ENCODE measurements at places on chromosomes 1 and 21.

DNA sequence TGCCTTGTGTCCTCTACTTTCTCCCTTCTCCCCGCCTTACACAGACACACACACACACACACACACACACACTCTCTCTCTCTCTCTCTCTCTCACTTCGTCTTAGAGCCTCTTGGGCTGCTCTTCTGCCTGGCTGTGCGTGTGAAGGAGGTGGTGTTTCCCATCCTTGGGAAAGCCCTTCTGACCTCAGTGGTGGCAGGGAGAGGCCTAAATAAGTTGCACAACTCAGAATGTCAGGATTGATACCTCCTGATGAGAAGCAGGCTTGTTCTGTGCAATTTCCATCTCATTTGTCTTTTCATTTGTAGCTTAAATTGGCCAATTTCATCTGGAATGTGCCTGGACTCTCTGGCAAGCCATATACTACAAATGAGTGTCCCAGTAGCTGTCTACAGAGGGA is 25.0 kb downstream of the LRRN2 start:
- no peak for DNase-seq

DNA sequence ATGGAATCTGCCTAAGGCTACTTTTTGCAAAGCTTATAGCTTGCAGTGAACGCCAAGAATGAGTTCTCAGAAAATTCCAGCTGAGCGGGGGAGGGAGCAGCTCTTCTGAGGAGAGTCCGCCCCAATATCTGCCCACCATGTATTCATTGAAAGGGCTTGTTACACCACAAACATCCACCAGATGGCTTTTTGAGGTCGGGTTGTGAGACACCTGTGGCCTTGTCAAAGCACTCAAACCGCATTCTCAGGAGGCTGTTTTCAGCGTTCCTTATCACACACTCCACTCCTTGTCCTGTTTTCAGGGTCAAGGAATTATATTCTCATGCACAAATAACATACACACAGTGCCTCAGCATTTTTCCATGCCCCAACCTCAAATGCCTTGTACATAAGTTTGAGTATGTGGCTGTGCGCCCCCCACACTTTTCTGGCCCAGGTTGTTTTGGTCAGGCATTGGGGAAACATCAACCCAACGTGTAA is 3.9 kb upstream of the C4BPB start:
- DNase-seq: peak; percentile 66

DNA sequence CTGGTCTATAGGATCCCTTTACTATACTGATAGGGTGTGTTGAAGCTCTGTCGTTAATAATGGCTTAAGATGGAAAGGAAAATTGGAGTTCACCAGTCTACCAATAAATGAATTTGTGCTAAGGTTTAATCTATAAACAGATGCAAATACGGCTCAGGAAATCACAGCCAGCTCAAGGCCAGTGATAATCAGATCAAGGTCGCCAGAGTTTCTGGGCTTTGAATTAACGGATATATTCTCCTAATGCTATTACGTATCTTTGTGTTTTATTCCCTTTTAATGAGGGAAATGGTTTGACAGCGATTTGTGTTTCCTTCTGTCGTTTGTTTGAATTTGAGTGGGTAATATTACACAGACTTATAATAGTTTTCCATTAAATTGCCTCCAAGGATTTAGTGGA is 279.6 kb downstream of the BACH1 start:
- no peak for DNase-seq

DNA sequence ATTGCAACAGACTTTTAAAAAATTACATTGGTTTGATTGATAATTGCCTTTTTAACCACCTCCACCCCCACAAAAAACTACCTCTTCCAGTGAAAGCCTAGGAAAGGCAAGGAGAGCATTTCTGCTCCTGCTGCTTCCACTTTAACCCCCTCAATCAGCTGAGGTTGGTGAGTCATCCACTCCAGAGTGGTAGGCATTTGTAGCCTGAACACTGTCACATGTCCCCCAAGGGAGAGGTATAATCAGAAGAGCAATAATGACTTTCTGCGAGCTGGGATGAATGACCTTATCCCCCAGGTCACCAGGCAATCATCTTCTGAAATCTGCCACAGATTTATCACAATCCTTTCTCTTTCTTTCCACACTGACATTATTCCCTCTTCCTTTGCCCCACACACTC is 126.6 kb upstream of the CAMK1G start:
- no peak for DNase-seq

- DNase-seq: no peak
These were observed 24.2 kb downstream of the SNRNP40 start for GRCh38 chr1:31272369-31272768.

DNA sequence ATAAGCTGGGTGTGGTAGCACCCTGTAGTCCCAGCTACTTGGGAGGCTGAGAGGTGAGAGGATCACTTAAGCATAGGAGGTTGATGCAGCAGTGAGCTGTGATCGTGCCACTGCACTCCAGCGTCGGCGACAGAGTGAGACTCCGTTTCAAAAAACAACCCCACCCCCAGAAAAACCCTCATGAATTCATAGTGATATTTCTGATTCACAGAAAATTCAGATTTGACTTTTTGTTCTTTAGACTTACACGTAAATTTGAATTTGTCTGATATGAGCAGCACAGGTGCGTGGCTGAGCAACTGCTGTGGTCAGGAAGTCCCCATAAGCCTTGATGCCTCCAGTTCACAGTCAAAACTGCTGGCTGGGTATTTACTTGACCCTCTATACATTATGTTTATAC is 10.0 kb upstream of the MORC3 start:
- DNase-seq: peak; percentile 77

DNA sequence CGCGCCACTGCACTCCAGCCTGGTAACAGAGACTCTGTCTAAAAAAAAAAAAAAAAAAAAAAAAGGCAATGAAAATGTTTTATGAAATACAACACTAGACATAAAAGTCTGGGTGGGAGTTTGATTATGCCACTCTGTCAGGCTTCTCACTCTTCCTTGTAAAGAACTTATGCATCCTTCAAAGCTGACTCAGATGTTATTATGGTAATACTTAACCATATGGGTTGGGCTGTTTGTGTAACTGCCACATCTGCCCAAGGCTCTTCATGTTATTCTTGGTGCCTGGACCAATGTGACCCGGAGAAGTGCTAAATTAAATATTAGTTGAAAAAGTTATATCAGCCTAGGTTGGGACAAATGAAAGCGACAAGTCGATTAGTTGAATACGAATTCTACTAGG is 23.8 kb downstream of the FAM89A start:
- DNase-seq: no peak

DNA sequence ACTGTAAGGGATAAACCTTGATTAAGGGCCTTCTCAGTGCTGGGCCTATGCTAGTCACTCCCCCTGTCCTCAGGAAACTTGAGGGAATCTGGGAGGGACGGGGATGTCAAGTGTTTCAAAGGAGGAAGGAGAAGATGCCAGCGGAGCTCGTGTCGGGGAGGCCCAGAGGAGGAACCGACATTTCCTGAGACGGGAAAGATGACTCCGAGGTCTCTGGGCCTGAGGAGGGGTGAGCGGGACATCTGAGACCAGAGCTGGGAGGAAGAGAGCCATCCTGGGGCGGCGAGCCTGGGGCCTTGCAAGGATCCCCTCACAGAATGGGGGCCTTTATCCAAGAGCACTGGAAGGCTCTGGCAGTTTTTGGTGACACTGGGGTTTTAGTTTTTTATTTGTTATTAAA is 10.4 kb downstream of the SLC66A1 start:
- DNase-seq: no peak

DNA sequence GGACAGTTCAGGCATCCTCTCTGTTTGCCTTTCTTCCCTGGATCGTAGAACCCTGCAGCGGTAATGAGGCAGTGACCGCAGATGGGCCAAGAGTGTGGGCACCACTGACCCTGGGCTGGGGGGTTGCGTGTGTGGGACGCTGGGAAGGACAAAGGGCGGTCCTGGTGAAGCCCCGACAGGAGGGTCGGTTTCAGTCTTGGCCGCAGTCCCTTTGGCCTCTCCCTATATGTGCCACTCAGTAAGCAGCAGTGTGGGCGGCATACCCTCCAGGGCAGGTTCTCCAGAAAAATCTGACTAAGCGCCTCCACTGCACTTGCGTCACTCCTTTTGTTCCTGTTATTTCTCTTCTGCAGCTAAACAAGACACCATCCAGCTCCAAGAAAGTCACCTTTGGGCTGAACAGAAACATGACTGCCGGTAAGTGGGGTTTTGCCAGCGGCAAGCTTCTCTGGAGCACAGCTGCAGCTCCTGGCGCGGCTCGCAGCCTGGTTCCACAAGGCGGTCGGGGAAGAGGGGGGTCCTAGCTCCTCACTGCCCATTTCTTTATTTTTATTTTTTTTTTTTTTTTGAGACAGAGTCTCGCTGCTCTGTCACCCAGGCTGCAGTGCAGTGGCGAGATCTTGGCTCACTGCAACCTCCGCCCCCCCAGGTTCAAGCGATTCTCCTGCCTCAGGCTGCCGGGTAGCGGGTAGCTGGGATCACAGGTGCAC is 27.7 kb upstream of the PDXK start:
- DNase-seq: no peak

GRCh38 chr1:119279456-119280381 is 88.9 kb upstream of the HAO2 start:
- no peak for DNase-seq

- DNase-seq: no peak
These were observed 21.9 kb upstream of the TRIM67 start for GRCh38 chr1:231139659-231140654.

GRCh38 chr1:81597720-81598426 is 202.9 kb upstream of the ADGRL2 start:
- no peak for DNase-seq

DNA sequence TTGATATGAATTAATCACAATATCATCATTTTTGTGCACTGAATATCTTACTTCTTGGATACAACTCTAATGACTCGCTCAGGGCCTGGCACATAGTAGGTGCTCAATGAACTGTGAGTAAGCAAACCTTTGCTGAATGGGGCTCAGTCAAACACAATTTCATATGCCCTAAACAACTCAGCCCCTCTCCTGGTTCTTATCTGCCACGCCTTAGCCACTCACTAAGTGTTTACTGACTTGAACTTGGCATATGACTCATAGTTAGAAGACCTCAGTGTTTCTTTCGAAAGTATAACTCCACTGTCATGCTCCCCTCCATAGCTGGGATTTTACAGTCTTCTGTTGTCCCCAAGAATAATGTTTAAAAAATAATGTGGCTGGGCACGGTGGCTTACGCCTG is 4.8 kb upstream of the IFNLR1 start:
- DNase-seq: peak; percentile 88

- no peak for DNase-seq
These were observed 44.7 kb downstream of the ETS2 start for GRCh38 chr21:38850277-38850951.

- peak; percentile 28 for DNase-seq
These were observed 920 bp downstream of the MTR start for GRCh38 chr1:236795757-236796667.

- no peak for DNase-seq
These were observed 23.5 kb downstream of the COL6A1 start for GRCh38 chr21:46005081-46005480.

DNA sequence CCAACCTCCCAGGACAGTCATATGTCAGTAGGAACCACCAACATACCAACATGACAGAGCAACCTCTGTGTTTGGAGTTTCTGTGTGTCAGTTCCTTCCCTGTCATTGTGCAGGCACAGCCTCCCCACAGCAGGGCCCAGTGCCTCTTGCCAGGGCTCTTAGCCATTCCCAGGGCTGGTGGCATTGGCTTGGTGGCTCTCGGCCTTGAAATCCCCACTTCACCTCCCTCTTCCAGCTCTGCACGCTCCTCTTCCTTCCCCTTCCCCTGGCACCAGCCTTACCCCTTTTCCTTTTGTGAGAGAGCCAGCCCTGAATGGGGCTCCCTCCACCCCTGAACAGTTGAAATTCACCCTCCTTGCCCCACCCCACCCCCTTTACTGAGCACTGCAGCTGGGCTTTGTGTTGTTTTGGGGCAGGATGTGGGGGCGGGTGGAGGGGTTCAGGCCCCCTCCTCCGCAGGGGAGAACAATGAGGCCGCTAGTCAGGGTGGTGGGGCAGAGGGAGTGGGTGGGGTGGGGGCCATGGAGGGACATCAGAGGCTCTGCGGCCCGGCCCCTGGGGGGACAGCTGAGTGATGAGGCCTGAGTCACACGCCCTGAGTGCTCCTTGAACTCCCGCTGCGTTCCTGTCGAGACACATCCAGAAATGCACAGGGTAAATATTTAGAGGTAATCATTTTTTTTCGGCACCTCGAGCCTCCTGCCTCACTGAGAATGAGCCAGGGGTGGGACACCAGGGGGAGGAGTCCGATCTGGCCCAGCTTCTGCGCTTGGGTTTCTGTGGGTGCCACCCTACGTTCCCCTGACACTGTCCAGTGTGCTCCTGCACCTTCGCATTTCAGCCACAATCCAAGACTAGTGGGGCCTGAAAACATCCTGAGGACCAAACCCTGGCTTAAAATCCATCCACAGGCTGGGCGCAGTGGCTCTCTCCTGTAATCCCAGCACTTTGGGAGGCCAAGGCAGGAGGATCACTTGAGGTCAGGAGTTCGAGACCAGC is 28.6 kb downstream of the LGR6 start:
- no peak for DNase-seq

DNA sequence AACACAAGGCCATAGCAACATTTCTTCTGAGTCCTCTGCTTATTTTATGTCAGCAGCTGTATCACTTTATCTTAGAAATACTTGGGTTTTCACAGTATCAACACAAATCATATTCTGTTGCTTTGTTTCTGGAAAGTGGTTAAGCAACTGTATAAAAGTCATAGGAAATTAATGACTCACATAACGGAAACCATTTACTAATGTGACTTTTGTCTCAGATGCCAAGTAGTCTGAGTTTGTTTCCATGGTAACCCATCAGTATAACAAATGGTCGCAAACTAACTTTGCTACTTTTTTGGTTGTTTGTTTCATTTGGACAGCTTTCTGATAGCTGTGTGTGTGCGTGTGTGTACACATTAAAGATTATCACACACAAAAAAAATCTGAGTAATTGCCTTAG is 31.1 kb downstream of the EEIG2 start:
- DNase-seq: peak; percentile 85

DNA sequence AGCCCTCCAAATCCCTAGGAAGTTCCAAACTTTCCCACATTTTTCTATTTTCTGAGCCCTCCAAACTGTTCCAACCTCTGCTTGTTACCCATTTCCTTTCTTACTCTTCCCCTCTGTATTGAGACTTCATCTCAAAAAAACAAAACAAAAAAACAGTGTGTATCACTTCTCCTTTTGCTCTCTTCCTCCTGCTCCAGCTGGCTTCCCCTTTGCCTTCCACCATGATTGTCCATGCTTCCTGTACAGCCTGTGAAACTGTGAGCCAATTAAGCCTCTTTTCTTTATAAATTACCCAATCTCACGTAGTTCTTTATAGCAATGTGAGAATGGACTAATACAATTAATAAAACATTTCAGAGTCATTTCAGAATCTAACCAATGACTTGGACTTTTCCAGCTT is 69.6 kb upstream of the KRTAP19-8 start:
- no peak for DNase-seq

- no peak for DNase-seq
These were observed 28.1 kb upstream of the TXLNA start for GRCh38 chr1:32151319-32151787.

GRCh38 chr1:241641773-241642592 is 1.8 kb upstream of the CHML start:
- DNase-seq: no peak

- no peak for DNase-seq
These were observed 26.0 kb downstream of the MX2 start for GRCh38 chr21:41387824-41388223.

- DNase-seq: no peak
These were observed 109.5 kb upstream of the GRIK3 start for GRCh38 chr1:37143800-37144199.

All from activated CD4-positive, alpha-beta T cell treated with anti-CD3 and anti-CD28 coated beads, Interleukin-2, amount 50 U/mL, for 16 hours (primary cell).